ENCODE measurements at places on chromosomes 1 and 21.

GRCh38 chr1:31575369-31576140 lies 760 bp upstream of the TINAGL1 start:
- DNase-seq, result no peak

DNA sequence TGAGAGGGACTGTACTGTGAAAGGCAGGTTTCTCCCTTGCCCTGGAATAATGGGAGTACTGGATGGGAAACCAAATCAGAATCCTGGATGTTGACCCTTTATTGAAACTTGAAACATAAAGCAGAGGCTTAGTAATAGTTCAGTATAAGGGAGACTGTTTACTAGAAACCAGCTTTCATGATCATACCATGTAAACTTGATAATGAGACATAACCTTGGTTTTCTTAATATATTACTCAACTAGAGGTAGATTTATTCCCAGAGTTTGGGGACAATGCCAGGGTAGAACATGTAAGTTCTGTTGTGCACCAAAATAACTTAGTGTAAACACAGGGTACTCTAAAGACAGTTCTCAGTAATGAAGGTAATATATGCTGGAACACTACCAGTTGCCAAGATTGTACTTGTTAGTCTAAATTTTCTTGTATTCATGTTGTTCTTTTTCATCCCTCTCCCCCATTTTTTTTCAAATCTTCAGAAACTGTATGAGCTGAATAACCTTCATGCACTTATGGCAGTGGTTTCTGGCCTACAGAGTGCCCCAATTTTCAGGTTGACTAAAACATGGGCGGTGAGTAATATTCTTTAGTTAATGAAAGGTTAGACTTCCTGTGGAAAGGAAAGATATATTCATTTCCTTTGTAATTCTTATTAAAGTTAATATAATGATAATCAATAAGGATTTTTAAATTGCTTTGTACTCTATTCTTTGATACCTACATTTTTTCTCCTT lies 49.6 kb downstream of the ANGPTL1 start:
- no peak for DNase-seq

- DNase-seq, result no peak
Measured at GRCh38 chr1:66533804-66534740, at the start of gene SGIP1. Gene SGIP1 (plus strand): TSS chr1:66534153. CDS start chr1:66534359, 206 bp downstream.

DNA sequence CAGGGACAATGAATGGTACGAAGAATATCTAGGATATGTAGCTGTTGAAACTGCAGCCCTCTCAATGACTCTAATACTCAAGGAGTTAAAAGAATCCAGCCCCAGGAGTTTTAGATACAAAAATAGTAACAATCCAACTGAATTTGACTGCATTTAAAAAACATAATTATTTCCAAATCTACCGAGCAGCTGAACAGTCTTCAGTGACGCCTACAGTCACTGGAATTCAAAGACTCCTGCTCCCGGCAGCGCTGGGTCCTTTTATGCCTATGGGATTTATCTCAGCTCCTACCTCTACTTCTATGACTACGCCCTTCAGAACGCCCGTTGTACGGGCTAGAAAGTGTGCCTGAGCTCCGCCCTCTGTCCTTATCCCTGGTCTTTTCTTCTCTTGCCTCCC lies 55.7 kb downstream of the WARS2 start:
- DNase-seq, result no peak

GRCh38 chr1:8281843-8282509 lies 35.9 kb upstream of the SLC45A1 start:
- DNase-seq, result no peak

- no peak for DNase-seq
Measured at GRCh38 chr1:109487261-109487660, 3.6 kb downstream of the ATXN7L2 start.

GRCh38 chr1:241888232-241888631 lies 40.2 kb downstream of the EXO1 start:
- DNase-seq, result no peak

- no peak for DNase-seq
Measured at GRCh38 chr21:25862112-25862511, 127.3 kb downstream of the GABPA start.

DNA sequence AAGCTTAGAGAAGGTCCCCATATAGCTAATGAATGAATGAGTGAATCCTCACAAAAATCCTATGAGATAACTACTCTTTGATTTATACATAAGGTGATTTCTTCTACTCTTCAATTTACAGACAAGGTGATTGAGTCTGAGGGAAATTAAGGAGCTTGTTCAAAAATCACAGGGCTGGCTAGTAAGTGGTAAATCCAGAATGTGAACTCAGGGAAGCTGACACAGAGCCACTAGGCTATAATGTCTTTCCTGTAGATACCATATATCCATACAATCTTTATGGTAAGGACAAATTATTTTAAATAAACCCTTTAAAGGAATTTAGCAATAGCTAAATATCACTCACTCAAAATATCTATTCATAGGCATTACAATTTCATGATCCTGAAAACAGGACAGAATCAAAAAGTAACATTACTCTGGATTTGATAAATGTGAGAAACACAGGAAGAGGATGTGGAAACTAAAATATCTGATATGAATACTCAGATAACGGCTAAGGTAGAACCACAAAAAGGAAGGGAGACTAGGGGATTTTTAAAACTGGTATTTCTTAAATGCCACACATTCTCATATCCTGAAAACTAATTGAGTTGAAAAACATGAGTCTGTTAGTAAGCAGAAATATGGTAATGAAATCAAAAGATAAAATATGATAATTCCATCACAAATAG lies 108.2 kb downstream of the NBPF12 start:
- no peak for DNase-seq

DNA sequence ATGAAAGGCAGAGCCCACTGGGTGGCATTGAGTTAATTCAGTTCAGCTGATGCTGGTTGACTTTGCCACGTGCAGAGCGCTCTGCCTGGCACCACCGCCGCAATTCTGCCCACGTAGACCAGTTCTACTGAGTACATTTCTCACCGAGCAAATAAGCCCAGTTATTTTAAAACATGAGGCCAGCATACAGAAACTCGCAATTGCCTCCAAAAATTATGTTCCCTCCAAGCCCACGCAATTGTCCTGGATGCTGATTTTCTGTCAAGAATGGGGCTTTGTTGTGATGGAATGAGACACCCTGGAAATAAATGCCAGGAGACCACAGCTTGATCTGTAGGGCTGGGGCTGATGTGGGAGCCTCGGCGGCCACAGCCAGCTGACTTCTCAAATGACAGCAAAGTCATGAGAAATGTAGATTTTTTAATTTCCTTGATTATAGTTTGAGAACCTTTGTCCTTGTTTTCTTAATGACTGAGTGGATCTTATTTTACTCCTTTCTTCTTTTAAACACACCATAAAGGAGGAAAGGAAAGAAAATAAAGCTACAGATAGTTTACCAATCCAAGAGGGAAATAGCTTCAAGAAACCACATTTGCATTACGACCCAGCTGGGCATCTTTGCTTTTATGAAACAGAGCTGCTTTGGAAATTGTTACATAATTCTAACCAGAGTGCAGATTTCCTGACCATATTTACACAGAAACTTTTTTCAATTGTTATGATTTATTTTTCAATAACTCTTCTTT lies 11.6 kb upstream of the PARP1 start:
- no peak for DNase-seq

DNA sequence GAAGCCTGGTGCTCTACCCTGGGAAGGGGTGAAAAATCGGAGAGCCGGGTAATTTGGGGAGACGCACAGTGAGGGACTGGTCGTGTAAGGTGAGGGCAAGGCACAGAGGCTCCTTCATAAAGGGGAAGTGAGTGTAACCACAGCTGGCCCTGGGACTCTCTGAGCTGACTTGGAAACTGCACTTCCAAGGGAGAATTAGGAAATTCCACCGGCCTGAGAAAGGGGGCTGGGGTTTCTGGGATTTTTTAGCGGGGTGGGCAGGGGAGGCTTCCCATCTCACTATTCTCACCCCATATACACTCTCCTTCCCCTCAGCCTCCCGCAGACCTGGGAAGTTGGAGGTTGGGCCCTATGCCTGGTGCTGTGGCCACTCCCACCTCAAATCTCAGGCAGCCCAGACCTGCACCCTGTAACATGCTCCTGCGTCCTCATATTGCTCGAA lies 88.3 kb upstream of the IPO9 start:
- no peak for DNase-seq

- no peak for DNase-seq
Measured at GRCh38 chr21:32004291-32004690, 131.5 kb downstream of the HUNK start.

DNA sequence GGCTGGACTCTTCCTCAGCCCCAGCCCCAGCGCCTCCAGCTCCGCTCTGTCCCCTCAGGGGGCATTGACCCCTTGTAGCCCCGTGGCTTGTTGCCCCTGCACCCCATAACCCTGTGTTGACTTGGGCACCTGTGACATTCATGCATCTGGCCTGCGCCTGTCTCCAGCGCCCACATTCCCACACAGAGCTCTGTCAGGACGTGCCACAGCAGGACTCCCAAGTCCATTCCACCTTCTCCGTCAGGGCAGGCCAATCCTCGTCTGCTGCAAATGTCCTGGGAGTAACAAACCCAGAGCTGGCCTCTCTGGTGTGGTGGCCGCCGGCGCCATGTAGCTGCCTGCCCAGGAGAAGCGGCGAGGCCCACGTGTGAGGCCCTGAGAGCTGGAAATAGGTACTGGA lies 60.6 kb downstream of the AGPAT3 start:
- no peak for DNase-seq

DNA sequence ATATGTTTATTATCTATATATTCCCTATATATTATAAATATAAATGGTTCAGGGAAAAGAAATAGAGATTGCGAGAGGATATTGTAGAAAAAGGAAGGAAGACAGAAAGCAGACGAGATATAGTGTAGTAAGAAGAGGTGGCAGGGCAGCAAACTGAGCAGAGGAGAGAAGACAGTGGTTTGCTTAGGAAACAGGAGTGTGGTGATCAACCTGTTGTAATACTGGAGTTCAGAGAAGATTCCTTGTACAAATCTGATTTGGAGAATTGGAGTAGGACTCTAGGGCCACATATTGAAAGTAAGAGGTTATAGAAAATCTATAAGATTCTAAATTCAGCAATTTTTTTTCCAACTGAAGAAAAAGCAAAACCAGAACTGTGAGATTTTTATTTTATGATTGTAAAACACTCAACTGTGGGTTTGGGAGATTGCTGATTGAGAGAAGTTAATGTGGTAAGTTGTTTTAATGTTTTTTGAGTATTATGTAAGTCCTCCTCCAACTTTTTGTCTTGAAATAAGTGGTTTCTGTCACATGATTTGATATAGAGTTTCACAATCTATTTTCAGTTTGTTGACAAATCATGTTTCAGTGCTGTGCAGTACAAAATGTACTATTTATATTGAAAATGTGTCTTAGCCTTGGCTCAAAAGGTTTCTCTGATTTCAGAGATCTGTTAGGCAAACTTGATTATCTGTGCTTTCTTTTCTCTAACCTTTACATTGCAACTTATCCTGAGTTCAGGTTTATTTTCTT lies 9.6 kb upstream of the AMY2B start:
- no peak for DNase-seq

DNA sequence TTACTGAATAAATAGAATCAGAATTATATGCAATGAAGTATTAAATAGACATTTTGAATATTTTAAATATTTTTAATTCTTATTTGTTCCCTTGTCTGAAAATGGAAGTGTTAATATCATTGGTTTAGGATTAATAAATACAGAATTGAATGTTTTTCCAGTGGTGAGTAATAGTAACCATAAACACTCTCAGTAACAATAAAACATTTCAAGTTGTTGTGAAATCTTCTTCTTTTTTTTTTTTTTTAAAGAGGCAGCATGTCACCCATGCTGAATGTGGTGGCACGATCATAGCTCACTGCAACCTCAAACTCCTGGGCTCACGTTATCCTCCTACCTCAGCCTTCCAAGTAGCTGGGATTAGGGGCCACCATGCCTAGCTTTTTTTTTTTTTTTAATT lies 86.2 kb upstream of the ZBTB18 start:
- no peak for DNase-seq
